Putamen (tissue), 1 donor: ENCODE measurements at places on chromosomes 3 and 15.

- no peak for DNase-seq
These were observed 138.1 kb upstream of the ATP10A start for GRCh38 chr15:26001201-26001600.

DNA sequence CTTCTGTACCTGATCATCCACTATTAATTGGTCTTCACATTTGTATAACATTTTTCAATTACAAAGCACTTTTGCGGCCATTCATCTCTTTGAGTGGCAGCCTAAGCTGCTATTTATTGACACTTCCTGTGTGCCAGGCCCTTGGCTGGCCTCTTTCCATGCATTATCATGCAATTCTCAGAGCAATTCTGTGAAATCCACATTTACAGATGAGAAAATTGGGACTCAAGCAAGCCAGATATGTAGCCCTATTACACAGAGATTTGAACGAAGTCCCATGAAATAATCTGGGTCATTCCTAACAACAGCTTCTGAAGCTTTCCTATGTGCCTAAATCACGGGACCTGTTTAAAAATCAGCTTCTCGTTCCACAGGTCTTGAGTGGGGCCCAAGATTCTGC lies 17.4 kb downstream of the SLC6A1 start:
- no peak for DNase-seq

GRCh38 chr3:160556141-160556540 lies 9.2 kb downstream of the KPNA4 start:
- DNase-seq = no peak

GRCh38 chr3:192010490-192010889 lies 549.5 kb downstream of the PYDC2 start:
- DNase-seq = no peak

GRCh38 chr3:115254492-115255196 lies 107.6 kb upstream of the ZBTB20 start:
- no peak for DNase-seq

GRCh38 chr3:65018801-65019200 lies 331.0 kb upstream of the ADAMTS9 start:
- DNase-seq = no peak

DNA sequence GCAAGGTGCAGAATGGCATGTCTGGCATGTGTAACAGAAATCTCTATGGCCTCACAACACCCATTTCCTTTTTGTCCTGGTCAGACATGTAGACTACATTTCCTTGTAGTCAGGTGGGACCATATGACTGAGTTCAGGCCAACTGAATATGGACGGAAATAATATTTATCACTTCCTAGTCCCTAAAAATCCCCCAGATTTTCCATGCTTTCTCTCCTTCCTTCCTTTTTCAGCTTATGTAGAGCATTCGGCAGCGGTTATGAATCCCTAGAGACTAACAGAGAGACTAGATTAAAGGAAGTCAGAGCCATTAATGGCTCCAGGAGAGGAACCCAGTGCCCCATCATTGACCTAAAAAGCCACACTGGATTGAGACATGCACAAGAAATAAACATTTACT lies 35.8 kb downstream of the SLC9A9 start:
- no peak for DNase-seq

DNA sequence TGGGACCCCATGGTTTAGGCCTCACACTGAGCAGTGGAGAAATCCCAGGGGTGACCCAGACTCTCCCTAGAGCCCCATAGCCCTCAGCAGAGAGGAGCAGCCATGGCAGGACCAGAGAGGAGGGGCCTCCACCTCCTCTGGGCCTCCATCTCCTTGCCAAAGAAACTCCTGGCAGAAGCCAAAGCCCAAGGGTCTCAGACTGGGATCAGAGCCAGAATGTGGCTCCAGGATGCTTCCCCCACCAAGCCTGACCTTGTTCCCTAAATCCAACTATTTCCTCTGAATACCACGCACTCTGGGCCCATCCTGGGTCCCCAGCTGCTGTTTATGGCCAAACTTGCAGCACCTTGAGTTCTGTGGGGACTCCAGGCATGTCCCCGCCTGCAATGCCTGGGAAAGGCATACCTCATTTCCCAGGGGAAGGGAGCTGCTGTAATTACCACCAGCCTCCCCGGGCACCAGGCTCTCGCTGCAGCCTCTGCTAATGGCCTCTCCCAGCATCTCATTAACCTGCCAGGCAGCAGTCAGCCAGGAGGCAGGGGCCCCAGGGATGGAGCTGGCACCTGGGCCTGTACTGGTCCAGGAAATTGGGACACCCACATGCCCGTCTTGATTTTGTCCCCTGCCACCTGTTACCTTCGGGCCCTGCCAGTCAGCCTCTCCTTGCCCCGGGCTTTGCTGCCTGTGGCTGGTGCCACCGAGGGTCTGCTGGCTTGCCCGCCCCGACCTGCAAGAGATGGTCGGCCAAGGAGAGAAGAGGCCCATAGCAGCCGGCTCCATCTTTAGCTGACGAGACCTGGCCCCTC lies 4.6 kb downstream of the CCDC9B start:
- no peak for DNase-seq
